Retina (tissue), 1 donor: ENCODE measurements at places on chromosomes 5 and 9.
A peak's percentile ranks its signal among the peaks of the same experiment; 100 is the strongest.

- DNase-seq: no peak
Observed at GRCh38 chr5:91977579-91977978, 594.5 kb upstream of the ARRDC3 start.

GRCh38 chr9:127283917-127284497, 19.4 kb downstream of the GARNL3 start:
- DNase-seq: no peak

DNA sequence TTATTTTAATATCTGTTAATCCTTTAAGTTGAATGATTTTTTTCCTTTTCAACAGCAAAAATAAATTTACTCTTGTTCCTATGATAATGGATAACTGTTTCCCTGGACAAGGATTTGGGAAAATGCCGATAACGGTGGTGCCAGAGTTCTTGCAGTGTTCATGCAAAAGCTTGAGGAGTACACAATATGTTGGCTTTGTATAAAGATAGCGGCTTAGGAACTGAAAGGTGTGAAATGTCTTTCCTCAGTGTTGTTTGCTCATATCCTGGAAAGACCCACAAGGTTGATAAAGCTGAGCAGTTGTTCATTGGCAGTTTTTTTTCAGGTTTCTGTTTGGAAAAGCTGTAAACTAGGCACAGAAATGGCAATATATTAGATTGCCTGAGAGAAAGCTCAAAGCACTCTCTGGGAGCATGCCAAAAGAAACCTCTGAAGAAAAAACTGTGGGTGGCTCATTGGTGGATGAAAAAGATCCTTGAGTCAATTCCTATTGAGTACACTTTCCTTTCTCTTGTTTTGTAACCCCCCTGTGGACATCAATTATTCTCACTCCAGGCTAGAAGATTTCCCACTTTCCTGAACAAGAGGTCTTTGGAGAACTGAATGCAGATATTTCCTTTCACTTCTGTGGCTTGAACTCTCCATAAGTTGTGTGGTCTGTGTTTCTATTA, 117.2 kb upstream of the RGMB start:
- DNase-seq: no peak

GRCh38 chr9:76615177-76615603, 149.0 kb upstream of the PCA3 start:
- DNase-seq: no peak

DNA sequence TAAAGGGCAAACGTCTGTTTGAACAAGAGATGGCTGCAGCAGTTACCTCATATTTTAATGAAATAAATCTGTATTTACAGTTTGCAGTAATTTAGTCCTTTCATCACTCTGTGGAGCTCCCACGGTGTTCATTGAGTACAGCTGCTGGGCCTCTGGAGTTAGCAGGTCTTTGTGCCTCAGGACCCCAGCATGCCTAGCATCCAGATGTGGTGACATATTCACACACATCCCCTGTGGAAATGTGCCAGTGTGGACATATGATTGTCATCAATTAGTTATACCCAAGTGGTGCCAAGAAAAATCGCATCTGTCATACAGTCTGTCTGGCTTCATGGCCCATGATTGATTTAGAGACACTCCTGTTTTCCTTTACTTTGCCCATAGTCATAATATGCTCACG, 77.3 kb downstream of the NNT start:
- no peak for DNase-seq

- no peak for DNase-seq
Observed at GRCh38 chr5:17088051-17088450, 129.4 kb upstream of the BASP1 start.

- no peak for DNase-seq
Observed at GRCh38 chr5:57383093-57383861, 99.3 kb downstream of the ACTBL2 start.

GRCh38 chr9:87515588-87516221, 18.0 kb downstream of the DAPK1 start:
- DNase-seq: no peak

DNA sequence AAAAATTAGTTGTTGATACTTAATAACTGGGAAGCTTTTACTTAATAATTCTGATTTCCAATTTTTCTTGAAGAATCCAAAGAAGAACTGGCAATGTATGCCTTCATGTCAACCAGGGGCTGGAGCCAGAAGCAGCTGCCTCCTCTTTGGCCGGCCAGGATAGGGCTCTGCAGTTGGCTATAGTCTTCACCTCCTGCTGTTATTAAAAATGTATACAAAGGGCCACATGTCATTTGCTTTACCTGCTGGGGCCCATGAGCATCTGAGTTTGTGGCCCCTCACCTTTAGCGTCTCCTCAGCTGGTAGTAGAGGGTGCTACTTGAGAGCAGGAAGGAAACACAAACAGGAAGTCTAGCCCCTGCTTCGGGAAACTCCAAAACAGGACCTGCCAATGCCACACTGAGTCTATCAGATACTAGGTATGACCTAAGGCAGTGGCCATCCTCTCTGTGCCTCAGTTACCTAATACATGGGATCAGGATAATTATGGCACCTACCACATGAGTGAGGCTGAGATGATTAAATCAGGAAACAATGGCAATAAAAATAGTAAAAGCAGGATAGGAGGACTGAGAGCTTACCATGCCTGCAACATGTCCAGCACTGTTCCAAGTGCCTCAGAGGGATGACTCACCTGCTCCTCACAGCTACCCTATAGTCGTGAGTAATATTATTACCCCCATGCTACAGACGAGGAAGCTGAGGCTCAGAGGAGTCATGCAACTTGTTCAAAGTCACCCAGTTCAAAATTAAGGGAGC, 21.3 kb downstream of the CCDC69 start:
- no peak for DNase-seq

GRCh38 chr9:11135851-11136250, 523.0 kb upstream of the PTPRD start:
- DNase-seq: no peak

DNA sequence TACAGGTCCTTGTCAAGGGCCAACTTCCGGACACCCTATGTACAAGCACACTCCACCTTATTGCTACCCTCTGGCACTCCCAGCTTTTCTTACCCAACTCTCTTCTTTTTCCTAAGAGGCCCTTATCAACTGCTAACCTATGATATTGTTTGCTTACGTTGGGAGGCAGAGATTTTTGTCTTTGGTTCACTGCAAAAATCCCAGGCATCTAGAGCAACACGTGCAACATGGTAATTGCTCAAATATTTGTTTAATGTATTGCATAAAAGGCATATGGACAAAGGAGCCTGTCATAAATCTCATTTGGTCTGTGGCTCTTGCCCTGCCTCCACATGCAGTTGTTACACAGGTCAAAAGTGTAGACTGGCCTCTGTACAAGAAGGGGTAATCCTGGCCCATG, 35.8 kb upstream of the ATP10B start:
- no peak for DNase-seq

- DNase-seq: no peak
Observed at GRCh38 chr5:161077496-161077895, 225.5 kb upstream of the ATP10B start.

DNA sequence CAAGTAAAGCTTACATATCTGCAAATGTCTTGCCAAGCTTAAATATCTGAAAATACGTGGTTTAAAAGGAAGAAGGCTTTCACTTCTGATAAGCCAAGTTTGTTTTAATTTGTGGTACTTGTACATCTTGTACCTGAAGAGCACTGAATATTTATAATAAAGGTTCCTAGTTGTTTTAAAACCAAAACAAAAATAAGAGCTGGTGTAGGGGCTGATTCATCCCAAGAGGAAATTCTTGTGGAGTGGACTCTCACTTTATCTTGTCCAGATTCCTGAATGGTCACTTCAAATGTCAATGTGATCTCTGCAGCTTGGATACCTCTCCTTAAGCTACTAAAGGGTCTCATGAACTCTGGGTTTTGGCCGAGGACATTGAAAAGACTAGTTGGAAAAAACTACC, 29.5 kb downstream of the MAMDC2 start:
- DNase-seq: no peak

GRCh38 chr5:143828710-143829109, 16.7 kb downstream of the HMHB1 start:
- no peak for DNase-seq

GRCh38 chr9:112486221-112487007, at the start of gene KIAA1958:
Gene KIAA1958, plus strand, starts transcription at chr9:112486827. Its CDS starts 87,254 bp downstream, at chr9:112574081.
- peak; percentile 83 for DNase-seq

DNA sequence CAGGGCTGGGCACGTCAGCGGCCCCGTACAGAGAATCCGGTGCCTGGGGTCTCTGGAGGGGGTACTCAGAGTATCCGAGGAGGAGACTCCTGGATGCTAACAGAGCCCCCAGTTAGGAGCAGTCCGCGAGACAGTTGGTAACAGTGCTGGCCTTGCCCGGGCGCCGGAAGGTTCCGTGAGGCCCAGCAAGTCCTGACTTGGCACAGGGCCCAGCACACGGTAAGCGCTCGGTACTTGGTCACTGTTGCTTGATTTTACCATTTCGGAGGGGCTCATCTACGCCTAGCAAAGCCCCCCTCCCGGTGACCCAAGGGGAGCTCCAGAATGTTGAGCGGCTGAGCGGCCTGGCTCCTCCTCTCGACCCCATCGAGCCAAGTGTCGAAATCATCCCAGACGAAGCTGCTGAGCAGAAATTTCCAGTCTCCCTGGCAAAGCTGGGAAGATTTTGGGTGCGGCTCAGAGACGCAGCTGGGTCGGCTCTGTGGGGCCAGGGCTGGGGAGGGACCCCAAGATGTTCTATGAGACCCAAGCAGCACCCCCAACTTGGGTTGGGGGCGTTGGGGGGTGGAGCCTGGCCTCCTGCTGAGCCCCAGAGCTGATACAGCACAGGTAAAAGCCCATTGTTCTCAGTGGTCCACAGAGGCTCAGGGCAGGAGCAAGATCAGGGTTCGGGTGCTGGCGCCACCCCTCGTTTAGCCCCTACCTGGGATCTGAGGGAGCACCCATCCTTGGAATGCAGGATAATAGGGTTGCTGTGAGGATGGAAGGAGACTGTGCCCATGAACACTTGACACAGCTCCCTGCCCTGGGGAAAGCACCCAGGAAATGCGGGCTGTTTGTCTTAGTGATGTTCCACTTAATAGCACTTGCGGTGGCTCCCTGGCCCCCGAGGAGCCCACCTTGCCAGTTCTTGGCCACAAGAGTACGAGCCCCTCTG, 137.2 kb downstream of the C9orf50 start:
- DNase-seq: peak; percentile 89

GRCh38 chr5:54383941-54384340, 71.6 kb upstream of the HSPB3 start:
- DNase-seq: no peak

DNA sequence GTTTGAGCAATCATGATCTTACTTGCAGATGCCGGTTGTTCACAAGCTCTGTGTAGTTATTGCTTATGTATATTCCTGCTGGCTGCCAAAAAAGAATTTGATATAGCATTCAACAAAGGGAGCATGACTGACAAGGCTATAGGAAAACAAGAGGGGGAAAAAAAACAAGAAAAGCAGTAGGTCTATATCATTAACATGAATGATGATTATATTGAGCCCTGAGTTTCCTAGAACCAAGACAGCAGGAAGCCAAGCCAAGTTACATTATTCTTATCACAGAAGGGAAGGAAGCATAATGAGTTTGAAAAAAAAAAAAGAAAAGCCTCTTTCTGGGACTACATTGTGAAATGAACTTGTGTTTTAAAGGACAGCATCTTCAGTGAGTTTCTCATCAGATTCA, 41.0 kb downstream of the TSTD2 start:
- no peak for DNase-seq

DNA sequence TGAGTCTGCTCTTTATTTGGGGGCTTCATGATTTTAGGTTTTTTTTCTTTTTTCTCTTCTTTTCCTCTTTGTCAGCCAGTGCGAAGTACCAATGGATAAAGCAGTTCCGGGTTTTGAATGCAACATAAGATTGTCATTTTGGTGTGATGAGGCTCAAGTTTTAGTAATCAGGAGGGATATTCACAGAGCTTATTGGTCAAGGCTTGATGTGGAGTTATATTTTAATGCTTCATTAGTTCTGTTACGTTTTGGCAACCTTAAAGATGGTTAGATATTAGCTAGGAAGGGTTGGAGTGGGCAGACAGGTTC, 1.4 kb downstream of the PIK3R1 start:
- no peak for DNase-seq

DNA sequence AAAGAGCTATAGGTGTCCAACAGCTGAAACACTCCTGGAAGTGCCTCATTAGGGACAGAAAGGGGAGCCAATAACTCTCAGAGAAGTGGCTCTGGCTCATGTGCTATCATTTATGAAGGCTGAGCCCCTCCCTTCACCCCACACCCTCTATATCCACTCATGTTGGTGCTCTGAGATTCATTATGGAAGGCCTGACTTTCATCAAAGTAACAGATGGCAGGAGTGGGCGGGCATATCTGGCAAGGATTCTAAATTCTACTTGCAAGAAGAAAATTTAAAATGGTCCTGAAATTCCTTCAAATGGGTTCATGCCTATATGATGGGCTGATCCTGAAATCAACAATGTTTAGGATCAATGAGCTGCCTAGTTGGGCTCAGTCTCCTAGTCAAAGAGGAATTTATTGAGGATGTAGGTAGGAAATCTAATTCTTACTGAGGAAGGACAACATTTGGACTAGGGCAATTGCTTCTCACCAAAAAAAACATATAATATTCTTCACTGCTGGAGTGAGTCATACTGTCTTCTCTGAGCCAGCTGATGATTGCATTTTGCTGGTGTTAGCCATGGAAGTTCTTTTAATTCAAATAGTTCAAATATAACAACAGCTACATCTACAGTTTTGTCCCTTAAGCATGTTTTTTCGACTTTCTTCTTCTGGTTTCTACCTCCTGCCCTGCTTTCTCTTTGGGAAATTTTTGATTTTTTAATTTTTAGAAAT, 23.5 kb downstream of the NMRK1 start:
- no peak for DNase-seq

GRCh38 chr5:120457839-120458507, 6.1 kb upstream of the PRR16 start:
- DNase-seq: peak; percentile 36

DNA sequence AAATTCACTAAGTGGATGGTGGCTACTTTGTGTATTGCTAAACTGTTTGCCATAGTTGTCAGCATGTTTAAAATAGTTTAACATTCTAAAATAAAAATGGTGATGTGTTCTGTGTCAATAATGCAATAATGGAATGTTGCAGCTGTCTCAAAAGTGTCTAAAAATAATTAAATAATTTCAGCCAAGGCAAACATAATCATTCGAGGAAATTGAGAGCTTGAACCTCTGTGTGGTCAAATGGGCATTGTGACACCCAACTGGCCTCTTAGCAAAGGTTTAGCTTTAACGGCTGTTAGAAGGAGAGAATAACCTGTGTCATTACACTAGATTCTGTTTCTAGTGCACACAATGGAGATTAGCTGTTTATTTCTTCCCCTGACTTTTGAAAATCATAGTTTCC, 278.5 kb downstream of the TMEM167A start:
- DNase-seq: no peak

- no peak for DNase-seq
Observed at GRCh38 chr5:72412283-72413055, 92.3 kb downstream of the PTCD2 start.

- DNase-seq: no peak
Observed at GRCh38 chr9:78923966-78924659, 627.2 kb downstream of the PSAT1 start.

- DNase-seq: no peak
Observed at GRCh38 chr5:98679963-98680362, 93.5 kb upstream of the RGMB start.

DNA sequence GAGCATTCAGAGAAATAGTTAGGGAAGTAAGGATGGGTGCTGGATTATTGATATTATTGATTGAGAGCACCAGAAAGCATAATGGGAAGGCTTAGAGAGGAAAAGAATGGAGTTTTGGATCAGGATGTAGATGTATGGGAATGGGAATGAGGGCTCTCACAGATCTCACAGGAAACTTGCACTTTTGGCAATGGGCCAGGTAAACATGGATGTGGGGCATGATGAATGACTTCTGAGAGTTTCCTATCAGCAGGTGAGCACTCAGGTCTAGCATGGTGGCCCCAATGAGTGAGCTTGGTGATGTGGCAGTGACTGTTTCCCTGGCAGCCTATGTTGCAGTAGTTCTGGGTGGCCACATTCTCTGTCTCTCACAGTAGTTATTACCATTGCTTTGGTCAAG, 283.8 kb downstream of the FBXL7 start:
- no peak for DNase-seq
